ENCODE measurements at places on chromosomes 2 and 18.

GRCh38 chr2:72149556-72150156 is 2.0 kb upstream of the CYP26B1 start:
- no peak for DNase-seq

DNA sequence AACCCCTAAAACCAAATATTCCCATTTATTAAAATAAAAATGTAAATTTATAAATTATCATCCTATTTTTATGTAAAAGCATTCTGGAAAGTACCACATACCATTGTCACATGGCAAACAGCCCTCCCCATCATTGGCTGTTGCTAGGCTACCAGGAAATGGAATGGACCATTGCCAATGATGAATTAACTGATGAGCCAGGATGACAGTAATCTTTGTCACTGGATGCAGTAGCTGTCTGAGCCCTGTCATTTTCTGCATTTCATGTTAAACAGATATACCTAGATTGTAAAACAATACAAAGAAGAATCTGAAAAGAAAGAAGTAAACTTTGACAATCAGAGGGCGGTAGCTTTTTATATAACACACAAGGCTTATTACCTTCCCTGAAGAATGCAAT is 641.4 kb downstream of the BCL11A start:
- DNase-seq, result no peak

- no peak for DNase-seq
These were observed 12.5 kb downstream of the SPATS2L start for GRCh38 chr2:200318940-200319435.

DNA sequence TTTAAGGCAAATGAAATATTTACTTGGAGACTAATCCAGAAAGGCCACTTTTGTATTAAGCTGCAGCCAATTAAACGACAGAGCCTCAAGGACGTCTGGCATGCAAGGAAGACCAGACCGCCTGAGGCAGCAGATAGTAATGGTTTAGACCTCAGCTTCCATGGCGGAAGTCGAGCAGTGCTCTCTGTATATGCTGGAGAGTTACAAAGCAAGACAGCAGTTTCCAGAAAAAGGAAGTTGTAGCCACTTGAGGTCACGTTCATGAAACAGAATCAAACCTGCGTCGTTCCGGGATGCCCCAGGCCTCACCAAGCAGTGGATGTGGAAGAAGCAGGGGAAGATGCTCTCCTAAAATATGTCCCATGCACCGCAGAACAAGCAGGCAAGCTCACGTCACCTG is 142.0 kb downstream of the PTGR3 start:
- no peak for DNase-seq
